ENCODE measurements at places on chromosomes 2 and 18.

GRCh38 chr18:63175264-63175663, 144.3 kb downstream of the BCL2 start:
- no peak for DNase-seq

- no peak for DNase-seq
Measured at GRCh38 chr2:192414794-192415193, 220.1 kb upstream of the TMEFF2 start.

GRCh38 chr2:3703236-3703756, at the start of gene DCDC2C:
DCDC2C (plus strand) TSS chr2:3703575; CDS start chr2:3703752, 177 bp downstream.
- DNase-seq = no peak

DNA sequence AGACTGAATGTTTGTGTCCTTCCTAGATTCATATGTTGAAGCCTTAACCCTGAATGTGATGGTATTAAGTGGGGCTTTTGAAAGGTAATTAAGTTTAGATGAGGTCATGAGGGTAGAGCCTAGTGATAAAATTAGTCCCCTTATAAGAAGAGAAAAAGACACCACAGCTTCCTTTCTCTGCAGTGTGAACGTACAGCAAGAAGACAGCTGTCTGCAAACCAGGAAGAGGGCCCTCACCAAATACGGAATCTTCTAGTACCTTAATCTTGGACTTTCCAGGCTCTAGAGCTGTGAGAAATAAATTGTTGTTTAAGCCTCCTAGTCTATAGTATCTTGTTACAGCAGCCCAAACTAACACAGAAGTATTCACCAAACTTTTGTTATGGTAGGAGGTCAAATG, 57.1 kb upstream of the CYTIP start:
- no peak for DNase-seq

DNA sequence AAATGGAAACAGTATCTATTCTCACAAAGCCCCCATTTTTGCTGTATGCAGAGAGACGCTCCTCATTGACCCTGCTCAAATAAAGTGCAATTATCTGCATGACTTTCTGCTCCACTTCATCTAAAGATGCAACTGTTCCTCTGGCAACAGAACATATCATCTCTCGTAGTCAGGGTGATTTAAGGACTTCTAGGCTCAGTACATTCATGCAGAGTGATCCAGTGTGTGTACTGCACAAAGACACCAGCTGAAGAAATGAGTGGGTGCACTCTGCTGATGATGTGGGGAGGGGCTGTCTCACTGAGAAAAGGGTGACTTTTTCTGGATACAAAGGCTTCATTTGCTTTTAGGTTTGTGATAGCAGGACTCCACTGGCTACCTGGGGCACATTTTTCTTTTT, 355.2 kb downstream of the GALNT13 start:
- DNase-seq = no peak

Measured in D341Med (cell line).